Amniotic stem cell (primary cell): ENCODE measurements at places on chromosomes 2 and 18.

GRCh38 chr2:107545066-107545465 lies 281.6 kb upstream of the RGPD4 start:
- no peak for DNase-seq

GRCh38 chr2:237631007-237631785 lies 3.8 kb downstream of the LRRFIP1 start:
- DNase-seq: no peak

DNA sequence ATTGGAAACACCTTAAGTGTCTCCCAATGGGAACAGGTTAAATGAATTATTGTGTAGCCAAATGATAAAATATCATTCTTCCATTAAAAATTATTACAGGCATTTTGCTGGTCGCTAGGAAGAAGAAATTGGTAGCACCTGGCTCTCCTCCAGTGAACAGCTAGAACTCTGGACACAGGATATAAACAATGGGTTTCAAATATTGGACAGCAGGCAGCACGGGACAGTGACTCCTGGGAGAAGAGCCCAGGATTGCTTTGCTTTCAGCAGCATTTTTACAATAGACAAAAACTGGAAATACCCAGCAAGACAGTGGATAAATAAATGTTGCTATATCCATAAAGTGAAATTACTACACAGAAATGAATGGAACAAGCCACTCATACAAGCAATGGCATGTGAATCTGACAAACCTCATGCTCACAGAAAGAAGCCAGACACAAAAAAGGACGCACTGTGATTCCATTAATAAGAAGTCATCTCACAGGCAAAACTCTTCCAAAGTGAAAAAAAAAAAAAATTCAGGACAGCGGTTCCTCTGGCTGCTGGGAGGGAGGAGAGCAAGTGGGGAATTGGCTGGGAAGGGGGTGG lies 50.5 kb downstream of the LAMA1 start:
- no peak for DNase-seq

DNA sequence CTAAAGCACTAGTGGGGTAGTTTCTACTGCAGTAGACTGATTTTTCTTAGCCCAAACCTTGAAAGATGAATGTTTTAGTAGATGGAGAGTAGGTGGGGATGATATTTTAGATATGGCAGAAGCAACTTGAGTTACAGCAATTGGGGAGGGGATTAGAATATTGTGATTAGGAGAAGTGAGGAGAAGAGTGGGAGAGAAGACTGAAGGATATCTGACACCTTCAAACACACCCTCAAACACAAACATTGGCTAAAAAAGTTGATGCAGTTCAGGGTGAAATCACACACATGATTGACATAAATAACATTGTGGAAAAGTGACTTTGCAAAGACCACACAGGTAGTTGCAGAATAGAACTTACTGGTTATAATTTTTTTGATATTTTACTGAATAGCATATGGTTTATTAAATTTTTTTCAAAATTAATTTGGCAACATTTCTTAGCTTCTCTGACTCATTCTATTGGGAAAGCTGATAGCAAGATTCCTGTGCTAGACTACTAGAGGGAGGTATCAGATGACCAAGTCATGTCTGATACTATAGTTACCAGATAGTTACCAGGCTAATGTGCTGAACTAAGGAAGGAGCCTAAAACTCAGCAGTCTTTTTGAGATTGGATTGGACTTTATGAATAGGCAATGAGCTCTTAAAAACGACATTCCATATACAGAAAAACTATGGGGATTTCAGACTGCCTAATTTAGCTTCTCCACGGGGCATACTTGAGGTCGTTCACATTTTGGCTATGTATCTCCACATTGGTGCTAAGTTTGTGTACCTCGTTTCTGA lies 73.0 kb downstream of the ACTR3 start:
- DNase-seq: peak; percentile 4

DNA sequence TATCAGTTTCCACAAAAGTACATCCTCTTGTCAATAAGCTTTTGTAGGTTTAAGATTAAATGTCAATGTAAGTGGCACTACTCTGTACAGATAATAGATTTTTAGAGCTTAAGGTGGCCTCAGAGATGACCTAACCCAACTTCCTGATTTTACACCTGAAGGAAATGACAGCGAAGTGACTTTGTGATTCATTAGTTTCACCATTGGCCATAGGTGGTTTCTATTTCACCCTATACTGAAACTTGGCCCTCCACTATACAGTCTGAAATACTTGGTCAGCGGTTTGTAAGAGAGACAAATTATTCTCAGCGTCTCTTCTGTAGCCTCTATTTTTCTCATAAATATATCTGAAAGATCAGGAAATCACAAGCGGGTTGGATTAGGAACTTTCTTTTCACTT lies 330.4 kb upstream of the FAM98A start:
- DNase-seq: no peak

DNA sequence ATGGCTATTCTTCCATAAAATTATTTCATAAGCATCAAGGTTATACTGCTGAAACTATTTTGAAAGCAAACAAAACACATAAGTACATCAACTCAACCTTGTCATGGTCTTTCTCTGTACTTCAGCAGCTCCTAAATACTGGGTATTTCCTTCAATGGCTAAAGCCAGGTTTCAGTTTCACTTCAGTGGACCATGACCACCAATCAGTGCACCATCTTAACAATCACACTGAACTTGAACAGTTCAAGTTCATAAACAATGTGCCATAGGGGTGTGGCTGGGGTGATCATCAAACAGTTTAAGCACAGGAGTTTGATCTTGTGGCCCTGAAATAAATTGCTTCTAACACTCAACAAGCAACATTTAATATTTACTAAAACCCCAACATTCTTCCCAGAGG lies 124.1 kb upstream of the FIGN start:
- DNase-seq: no peak

DNA sequence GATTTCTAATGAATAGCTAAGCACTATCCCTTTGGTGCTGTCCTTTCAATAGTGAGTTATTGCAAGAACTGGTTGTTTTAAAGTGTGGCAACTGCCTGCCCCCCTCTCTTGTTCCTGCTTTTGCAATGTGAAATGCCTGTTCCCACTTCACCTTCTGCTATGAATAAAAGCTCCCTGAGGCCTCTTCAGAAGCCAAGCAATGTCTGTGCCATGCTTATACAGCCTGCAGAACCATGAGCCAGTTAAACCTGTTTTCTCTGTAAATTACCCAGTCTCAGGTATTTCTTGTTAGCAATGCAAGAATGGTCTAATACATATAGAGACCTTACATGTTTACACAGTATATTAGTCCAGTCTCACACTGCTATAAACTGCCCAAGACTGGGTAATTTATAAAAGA lies 15.0 kb upstream of the METTL21A start:
- DNase-seq: no peak

DNA sequence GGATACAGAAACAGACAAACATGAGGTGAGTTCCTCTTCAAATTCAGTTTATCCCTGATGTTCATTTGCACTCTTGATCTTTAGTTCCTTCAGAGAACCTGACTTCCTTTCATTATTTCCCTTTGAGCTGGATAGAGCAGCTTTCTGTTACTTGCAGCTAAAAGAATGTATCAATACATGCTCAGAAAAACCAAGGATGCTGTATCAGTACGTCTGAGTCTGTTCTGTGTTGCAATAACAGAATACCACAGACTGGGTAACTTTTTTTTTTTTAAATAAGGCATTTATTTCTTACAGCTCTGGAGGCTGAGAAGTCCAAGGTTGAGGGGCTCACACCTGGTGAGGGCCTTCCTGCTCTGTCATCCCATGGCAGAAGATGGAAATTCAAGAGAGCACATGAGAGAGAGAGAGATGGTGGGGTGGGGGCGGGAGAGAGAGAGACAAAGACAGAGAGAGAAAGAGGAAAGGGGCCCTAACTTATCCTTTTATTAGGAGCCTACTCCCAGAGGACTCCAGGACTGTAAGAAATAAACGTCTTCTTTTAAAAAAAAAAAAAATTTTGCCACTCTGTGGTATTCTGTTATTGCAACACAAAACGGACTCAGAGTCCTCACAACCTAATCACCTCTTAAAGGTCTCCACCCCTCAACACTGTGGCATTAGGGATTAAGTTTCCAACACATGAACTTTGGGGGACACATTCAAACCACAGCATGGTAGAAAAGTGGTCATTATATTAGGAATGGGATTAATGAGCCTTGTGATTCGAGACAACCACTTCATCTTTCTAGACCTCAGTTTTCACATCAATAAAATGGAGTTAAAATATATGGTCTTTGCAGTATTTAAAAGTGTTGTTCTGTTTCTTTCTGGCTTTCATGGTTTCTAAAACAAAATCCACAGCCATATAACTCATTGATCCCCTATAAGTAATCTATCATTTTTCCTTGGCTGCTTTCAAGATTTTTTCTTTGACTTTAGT lies 18.4 kb upstream of the SELENOI start:
- no peak for DNase-seq

GRCh38 chr18:54830866-54831265 lies 2.6 kb downstream of the RAB27B start:
- DNase-seq: no peak

- no peak for DNase-seq
Observed at GRCh38 chr2:52542297-52542696, 1225.3 kb upstream of the CHAC2 start.

GRCh38 chr2:9243357-9243756 lies 36.7 kb downstream of the ASAP2 start:
- no peak for DNase-seq

DNA sequence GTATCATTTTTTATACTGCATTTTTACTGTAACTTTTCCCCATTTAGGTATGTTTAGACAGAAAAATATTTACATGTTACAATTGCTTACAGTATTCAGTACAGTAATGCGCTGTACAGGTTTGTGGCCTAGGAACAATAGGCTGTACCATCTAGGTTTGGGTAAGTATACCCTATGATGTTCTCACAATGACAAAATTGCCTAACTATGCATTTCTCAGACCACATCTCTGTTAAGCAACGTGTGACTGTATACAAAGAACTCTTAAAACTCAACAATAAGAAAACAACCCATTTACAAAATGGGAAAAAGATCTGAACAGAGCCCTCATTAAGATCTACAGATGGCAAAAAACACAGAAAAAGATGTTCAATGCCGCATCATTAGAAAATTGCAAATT lies 29.4 kb downstream of the FAM210A start:
- no peak for DNase-seq

GRCh38 chr2:227117852-227118251 lies 46.2 kb downstream of the COL4A4 start:
- DNase-seq: no peak

DNA sequence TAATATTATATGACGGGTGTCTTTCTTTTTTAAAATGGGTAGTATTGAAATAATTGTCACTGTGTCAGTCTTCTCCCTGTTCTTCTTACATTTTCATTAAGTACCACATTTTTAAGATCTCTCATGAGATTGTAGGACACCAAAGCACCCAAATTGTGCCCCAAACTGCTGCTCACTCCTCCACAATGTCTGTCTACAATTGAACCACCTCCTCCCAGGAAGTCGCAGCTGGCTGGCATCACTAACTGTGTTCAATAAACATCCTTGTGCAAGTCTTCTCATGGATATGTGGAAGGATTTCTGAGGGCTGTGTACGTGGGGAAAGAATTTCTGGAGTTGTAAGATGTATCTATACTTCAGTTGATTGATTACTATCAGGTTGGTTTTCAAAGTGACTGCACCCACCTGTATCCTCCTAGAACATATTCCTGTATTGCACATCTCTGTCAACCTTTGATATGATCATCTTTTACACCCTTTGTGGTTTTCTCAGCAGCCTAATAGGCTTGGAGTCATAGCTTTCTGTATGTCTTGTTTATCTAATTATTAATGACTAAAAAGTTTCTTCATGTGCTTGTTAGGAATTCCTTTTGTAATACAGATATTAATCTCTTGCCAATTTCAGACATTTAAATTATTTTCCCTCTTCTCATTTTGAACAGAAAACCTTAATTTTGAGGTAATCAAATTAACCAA lies 774.9 kb downstream of the RNF144A start:
- no peak for DNase-seq

- no peak for DNase-seq
Observed at GRCh38 chr2:112733871-112734270, 13.1 kb downstream of the NT5DC4 start.

DNA sequence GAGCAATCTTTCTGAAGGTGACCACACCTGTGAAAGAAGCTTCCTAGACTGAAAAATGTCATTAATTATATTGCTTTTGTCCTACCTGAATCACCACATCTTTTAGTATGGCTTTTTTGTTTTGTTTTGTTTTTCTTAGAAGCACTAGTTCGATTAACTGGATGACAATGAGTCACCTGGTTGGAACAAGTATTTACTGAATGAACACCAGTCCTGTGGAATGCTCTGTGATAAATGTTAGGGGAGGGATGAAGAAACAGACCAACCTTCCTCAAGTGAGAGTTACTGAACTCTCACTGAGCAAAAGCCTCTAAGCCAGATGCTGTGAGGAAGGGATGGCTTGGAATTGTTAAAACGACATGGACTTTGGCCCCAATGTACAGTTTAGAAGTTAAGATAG lies 26.8 kb upstream of the DCC start:
- DNase-seq: no peak

GRCh38 chr18:55869556-55870501 lies 281.8 kb upstream of the TCF4 start:
- no peak for DNase-seq

GRCh38 chr2:237268004-237268708 lies 145.8 kb downstream of the COL6A3 start:
- DNase-seq: no peak

DNA sequence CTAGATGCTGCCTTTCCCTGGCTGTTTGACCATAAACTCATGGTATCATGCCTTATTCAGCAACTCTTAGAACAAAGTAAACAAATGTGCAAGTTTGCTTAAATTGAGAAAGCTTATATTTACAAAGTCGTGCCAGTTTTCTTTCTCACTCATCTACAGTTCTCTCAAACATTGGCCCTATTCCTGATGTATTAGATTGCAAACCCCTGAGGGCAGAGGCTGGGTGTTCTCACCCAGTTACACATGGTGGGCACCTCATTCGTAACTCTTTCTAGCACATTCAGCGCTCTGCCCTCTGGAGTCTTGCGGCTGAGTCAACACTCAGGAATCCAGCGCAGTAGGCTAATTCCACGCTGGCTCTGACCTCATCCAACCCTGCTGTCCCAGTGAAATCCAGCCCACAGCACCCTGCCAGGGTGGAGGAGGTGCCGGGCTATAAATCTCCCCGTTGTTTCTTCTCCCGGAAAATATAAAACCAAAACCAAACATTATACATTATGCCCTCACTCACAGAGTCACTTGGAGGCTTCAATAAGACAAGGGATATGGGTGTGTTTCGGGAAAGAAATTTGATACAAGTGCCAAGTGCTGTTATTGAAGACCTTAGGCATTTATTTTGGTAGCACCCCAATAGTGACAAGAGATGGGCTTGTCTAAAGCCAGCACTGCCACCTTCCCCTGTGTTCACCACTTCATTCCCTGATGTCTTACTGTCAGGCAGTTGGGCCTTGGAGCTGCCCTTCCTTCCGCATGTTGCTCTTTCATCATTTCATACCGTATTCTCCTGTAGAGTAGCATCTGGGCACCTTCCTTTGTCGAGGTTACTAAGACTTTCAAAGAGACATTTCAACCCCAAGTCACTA lies 287.4 kb downstream of the PRKCE start:
- DNase-seq: peak; percentile 90
